Hematopoietic multipotent progenitor cell treated with erythropoietin and hydrocortisone succinate and interleukin-3 and kit ligand, for 17 days (in vitro differentiated cells): ENCODE measurements at places on chromosomes 6 and 20.

DNA sequence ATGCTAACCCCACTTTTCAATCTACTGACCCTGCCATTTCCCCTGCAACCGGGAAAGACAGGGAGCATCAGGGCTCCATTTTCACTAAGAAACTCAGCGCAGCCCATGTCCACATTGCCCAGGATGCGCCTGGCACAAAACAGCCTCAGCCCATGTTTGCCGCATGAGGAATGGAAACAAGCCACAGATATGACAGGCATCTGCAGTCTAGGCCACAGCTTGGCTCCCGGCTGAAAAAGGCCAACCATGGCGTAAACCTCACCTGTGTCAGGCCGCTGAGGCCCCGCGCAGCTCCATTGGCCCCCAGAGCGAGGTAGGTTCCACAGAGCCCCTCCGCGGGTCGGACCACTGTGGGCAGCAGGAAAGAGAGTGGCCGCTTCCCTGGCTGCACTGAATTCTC, 21.7 kb downstream of the GGT7 start:
- no peak for DNase-seq

DNA sequence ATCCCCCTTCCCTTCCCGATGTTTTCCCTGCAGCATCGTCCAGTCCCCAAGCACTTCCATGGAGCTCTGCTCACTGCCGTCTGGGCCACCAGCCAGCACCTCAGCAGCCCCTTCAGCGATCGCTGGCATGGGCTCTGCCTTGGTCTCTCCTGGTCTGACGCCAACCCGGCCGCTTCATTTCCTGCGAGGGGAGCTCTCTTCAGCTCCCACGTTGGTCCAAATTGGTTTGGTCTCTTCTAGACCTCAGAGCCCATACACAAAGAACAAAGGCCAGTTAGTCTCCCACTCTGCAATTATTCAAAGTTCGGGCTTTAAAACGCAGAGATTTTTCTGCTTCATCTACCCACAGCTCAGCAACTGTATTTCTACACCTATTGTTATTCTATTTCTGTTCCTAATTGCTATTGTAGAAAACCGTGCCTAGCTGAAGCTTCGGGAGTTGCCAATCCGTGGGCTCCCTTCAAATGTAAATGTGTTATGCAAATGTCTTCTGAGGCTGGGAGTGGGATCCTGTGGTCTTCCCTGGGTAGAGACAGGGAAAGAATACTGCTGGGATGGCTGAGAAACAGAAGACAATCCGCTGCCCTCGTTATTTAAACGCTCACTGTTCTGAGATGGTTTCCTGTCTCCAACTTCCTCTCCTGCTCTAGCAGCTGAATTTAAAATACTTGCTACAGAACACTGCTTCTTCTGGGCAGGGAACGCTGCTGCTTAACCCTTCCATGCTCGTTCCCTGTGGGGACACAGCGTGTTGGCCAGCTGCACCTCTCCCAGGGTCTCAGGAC, 154.2 kb upstream of the QKI start:
- no peak for DNase-seq

DNA sequence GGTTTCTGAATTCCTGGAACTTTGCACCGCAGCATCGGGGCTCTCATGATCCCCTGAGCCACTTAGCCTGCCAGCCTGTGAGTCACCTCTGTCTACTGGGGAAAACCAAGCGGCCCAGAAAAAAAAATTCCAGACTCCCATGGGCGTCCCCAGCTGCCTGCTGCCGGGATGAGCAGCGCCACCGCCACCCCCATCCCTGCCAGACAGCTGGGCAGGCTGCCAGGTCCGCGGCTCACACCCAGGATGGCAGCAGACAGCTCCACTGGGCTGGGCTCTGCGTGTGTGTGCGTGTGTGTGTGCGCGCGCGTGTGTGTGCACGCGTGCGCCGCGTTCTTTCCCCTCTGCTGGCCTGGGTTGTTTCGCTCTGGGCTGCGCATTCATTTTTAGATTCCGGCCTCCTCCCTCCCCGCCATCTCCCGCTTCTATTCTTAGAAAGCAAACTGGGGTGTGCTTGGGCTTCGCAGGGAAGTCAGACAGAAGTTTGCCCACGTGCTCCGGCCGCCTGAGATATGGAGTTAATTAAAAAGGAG, 38.9 kb upstream of the PMEPA1 start:
- DNase-seq, result no peak

GRCh38 chr6:36938536-36938935, 16.0 kb upstream of the PI16 start:
- DNase-seq, result no peak

- DNase-seq, result no peak
Observed at GRCh38 chr20:45094864-45095574, 5.9 kb downstream of the KCNS1 start.

DNA sequence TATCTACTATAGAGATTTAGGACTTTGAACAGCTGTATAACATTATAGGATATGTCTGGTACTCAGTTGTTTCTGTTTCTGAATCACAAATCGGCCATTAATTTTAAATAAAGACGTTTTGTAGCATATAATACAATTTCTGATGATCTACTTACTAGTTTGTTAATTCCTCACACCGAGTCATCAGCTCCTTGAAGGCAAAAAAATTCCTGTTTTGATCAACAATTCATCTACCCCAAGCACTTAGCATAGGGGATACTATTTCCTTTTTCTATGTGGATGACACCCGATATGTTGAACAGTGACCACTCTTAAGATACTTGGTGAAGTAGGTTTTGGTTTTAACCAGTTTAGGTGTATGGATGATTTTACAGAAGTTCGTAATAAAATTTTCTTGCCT, 107.3 kb downstream of the NCOA3 start:
- DNase-seq, result no peak

DNA sequence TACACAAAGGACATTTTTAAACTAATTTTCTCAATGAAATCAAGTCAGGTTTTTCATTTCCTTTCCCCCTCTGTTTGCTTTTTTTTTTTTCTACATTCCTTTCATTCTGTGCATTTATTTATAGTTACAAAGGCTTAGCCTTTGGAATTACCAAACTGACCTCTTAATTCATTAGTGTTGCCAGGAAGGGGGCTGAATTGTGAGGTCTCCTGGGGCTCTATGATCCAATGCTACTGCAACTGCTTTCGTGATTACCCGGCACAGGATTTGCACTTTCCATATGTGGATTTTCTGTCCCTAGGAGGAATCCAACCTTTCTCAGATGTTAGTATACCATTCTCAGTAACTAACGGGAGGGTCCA, 35.3 kb downstream of the NEDD9 start:
- no peak for DNase-seq

- DNase-seq, result no peak
Observed at GRCh38 chr6:146071781-146072180, 42.9 kb downstream of the GRM1 start.

DNA sequence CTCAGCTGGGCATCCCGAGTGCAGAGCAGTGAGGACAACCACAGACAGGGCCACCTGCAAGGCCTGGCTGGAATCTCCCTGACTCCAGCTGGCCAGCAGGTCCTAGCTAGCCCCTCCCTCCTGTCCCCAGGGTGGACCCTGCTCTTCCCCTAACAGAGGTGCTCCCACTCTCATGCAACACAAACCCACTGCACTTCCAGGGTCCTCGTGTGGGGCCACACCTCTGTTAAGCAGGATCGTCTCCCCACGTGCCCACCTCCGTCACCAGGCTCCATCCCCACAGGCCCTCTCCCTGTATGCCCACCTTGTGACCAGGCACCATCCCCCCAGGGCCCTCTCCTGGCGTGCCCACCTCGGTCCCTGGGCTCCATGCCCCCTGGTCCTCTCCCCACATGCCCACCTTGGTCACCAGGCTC, 17.3 kb downstream of the TAF4 start:
- DNase-seq, result no peak

DNA sequence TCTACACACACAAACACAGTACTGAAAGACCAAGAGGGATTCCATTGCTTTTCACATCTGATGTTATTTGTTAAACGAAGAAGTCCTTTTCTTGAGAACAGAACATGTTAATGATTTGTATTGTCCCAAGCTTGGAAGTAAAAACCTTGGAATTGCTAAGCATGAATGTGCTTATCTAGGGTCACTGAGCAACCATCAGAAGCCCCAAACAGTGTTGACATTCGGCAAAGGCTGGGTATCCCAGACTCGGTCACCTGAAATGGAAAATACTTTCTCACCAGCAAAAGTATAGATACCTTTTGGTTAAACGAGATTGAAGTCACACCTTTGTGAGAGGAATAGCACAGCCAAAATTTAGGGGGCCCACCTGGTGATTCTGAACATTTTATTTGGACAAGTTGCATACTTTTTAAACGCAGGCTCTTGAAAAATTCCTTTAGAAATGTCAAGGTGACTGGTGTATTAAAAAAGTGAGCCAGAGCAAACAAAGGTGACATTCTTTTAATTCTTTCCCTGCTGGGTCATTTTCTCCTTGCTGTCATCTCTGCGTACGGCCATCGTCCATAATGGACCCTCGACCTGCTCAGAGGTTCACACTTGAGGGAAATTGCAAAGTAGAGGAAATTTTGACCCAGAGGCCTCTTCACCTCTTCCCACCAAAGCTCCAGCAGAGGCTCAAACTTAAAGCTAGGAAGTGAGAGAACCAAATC, 95.8 kb upstream of the FOXA2 start:
- no peak for DNase-seq

GRCh38 chr20:49352751-49353150, 74.9 kb upstream of the ZNFX1 start:
- DNase-seq, result no peak

- peak; percentile 59 for DNase-seq
Observed at GRCh38 chr20:59933849-59934585, 580 bp upstream of the SYCP2 start.

DNA sequence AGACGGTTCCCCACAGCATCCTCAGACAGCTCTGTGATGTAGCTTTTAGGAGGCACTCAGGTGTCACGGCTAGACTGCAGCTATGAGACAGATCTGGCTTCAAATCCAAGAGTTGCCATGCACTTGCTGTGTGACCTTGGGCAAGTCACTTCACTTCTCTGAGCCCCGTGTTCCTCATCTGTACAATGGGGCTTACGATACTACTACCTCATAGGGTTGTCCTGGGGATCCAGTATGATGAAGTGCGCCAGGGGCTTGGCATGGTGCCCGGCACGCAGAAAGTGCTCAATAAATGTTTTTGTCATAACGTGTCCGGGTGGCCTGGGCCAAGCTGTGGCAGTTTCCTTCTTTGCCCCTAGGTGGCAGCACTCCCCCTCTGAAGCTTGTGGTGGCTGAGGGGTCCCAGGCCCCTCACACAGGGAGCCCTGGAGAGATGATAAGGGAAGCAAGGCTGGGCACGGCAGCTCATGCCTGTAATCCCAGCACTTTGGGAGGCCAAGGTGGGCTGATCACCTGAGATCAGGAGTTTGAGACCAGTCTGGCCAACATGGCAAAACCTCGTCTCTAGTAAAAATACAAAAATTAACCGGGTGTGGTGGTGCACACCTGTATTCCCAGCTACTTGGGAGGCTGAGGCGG, 19.1 kb upstream of the CHMP4B start:
- peak; percentile 59 for DNase-seq

- no peak for DNase-seq
Observed at GRCh38 chr6:158170656-158171081, 2.5 kb downstream of the GTF2H5 start.

DNA sequence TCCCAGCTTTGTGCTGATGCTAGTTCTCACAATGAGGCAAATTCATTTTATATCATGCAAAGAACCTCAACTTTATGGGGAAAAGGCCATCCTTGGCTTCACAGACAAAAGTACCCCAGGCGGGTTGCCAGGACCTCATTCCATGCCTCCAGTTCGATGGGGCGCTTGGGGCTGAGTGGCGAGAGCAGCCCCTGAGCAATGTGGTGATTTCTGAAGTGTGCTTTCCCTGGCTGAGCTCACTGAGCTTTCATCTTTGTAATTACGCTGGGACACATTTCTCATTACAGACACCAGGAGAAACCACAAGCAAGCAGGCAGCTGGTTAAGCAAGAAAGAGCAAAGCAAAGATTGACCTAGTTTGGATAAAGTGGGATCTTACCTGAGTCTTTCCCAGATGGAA, 301.5 kb upstream of the CDH4 start:
- no peak for DNase-seq

DNA sequence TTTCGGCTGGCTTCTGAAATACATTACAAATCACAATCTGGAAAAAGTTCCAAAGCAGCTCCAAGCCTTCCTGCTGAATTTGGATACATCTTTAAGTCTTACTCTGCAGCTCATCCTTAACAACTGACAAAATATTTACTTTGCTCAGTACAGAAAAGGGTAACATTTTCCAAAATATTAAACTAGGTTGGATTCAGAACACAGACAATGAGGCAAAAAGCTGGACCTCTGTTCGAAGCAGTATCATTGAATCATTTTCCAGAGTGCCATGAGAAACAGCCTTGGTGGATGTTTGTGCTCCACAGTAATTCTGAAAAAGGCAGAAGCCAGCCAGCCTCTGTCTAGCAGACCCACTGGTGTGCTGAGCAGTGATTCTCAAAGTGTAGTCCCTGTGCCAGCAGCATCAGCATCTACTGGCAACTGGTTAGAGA, 162.1 kb downstream of the AIG1 start:
- DNase-seq, result no peak

- peak; percentile 33 for DNase-seq
Observed at GRCh38 chr6:25971187-25971821, 8.7 kb downstream of the TRIM38 start.

GRCh38 chr6:67952121-67952520, 683.0 kb upstream of the ADGRB3 start:
- no peak for DNase-seq

- no peak for DNase-seq
Observed at GRCh38 chr6:41171908-41172307, 9.0 kb upstream of the TREM2 start.

GRCh38 chr6:111870051-111870741, 3.1 kb downstream of the FYN start:
- no peak for DNase-seq

DNA sequence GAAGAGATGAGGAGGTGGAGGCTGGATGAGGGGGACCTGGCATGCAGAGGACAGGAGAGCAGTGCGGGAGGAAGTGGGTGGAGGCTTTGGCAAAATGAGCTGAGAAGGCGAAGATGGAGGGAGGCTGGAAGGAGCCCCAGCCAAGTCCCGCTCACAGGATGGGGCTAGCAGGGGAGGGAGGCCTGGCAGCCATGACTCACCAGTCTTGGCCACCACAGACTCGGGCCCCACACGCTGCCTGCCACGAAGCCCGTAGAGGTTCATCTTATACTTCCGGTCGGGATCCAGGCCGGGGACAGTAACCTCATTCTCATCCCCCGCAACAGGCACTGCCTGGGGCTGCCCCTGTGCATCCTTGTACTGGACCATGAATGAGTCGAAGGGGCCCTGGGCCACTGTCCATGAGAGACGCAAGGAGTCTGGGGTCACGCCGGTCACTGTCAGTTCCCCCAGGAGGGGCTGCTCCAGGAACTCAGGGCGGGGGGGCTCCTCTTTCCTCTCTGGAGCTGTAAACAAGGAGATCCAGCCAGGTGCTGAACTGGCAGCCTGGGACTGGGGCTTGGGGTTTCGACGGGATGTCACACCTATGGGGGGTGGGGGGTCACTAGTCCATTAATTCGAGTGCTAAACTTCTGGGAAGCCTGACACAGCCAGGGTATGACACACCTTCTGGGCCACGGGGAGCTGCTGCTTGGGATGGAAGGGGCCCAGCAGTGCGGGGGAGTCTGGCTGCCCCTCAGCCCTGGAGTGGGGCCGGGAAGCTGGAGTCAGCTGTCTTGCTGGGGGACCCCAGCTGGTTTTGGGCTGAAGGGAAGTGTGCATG, 27.8 kb downstream of the TNXB start:
- no peak for DNase-seq
